ENCODE measurements at places on chromosomes 2 and 18. TPM values are rescaled to one million over a fixed set of nuclear protein-coding genes. Genes with fewer than 3 reads are reported as not detected.
A peak's percentile ranks its signal among the peaks of the same experiment; 100 is the strongest.

Gene PRKAG3
- total RNA-seq, result 19.7 TPM

Gene FZD7
- total RNA-seq, result 27.1 TPM

- DNase-seq, result no peak
These were observed 221.0 kb upstream of the OSR1 start for GRCh38 chr2:19579461-19579860.

GRCh38 chr2:43985359-43985758 is 10.4 kb downstream of the LRPPRC start:
- DNase-seq, result no peak

Gene XIRP2
- total RNA-seq, result 277 TPM

GRCh38 chr18:13520306-13520705 is 206.1 kb downstream of the FAM210A start:
- DNase-seq, result peak; percentile 80

DNA sequence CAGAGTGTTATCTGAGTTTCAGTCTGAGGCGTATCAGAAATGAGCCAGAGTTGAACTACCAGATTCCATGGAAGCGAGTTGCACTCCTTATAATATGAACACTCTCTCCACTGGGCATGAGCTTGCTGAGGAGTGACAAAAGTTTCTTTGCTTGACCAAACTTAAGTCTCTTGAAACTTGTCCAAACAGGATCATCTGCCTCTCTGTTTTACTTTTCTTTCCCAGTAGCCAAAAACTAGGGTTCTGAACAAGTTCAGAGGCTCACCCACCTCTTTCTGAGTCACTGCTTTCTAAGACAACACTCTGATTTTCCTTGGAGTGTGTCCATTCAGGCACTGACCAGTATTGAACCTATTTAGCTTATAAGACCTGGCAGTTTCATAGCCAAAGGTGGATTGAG is 233.2 kb upstream of the TCF4 start:
- DNase-seq, result no peak

Gene GPR35
- 1.1 TPM for total RNA-seq

Gene VWC2L
- not detected for total RNA-seq

Data from tongue (tissue), 3 donors.